ENCODE measurements at places on chromosomes 3 and 15.

DNA sequence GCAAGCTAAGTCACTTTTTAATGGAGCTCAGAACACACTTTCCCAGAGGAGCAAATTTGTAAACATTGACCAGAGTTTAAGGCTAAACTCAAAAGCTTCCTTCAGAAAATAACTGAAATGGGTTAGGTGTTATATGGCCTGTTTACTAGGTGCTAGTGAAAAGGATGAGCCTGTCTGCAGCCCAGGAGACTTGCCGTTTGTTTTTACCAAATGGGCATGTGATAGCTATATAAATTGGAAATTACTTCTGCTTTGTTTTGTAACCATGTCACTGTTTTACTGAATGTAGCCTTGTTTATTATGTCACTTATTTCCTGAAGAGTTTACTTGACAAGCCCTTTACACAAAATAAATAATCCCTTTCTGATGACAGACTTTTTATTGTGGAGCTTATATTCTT lies 109.4 kb upstream of the THSD4 start:
- DNase-seq = no peak

GRCh38 chr3:32374788-32375595 lies 16.7 kb upstream of the CMTM7 start:
- DNase-seq = peak; percentile 60

- no peak for DNase-seq
Observed at GRCh38 chr3:57752307-57752706, 3.8 kb upstream of the SLMAP start.

- DNase-seq = no peak
Observed at GRCh38 chr3:34363881-34364280, 565.5 kb downstream of the PDCD6IP start.

- DNase-seq = no peak
Observed at GRCh38 chr15:86685263-86685662, 605.6 kb downstream of the AGBL1 start.

DNA sequence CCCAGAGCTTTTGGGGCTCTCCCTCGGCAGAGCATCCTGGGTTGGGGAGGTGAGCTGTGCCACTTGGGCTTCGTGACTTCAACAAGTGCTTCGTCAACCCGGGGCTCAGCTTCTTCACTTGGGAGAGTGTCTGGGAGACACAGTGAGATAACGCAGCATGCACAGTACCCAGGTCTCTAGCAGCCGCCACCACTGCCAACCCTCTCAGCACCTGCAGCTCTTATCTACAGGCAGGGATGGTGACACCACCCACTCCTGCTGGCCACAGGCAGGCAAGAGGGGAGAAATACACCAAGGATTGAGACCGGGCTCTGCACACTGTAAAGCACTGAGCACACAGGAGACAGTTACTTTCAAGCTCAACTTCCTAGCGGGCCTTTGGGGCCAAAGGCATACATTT lies 11.6 kb downstream of the TKT start:
- no peak for DNase-seq

- DNase-seq = no peak
Observed at GRCh38 chr3:133408366-133408765, 8.5 kb downstream of the BFSP2 start.

- no peak for DNase-seq
Observed at GRCh38 chr15:41999290-42000285, 21.3 kb downstream of the PLA2G4E start.

GRCh38 chr15:64070965-64071851 lies 22.4 kb downstream of the CIAO2A start:
- DNase-seq = peak; percentile 67

DNA sequence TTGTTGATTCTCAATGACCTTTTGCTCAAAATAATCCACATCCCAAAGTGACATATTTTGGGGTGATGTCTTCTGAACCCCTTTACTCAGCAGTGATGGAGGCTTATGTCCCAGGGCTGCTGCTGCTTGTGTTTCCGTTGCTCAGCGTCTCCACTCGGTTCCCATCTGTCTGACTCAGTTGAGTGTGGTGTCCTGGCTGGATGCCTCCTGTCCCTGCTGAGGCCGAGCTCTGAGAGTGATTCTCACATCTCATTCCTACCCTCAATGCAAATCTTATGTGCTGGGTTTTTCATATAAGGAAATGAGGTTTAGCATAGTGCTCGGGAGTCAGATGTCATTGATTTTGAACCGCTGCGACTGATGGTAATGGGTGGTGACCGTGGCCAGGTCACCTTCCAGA lies 247.4 kb downstream of the GABRG3 start:
- no peak for DNase-seq

- DNase-seq = peak; percentile 79
Observed at GRCh38 chr3:12501360-12502020, 17.2 kb downstream of the TSEN2 start.

GRCh38 chr3:72212396-72212795 lies 427.4 kb upstream of the PROK2 start:
- DNase-seq = no peak

DNA sequence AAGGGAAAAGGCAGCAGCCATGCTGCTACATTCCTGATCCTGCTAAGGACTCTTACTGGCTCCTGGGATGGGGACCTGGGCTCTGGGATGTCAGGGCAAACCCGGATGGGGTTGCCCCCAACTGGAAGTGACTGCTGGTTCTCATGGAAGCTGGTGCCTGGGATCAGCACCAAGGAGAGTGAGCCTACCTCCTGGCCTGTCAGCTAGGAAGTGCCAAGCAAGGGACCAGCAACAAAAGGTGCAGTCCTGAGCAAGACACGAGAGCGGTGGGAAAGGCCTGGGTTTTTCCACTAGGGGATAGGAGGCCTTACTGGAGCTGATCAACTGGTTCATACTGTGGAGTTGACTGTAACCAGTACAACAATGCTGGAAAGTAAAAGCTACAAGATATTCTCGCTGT lies 47.9 kb upstream of the SYNM start:
- no peak for DNase-seq

GRCh38 chr3:196638861-196639482 lies 522 bp upstream of the NRROS start:
- no peak for DNase-seq

GRCh38 chr3:170421111-170421641 lies 2.5 kb downstream of the CLDN11 start:
- DNase-seq = no peak

- DNase-seq = no peak
Observed at GRCh38 chr3:85691196-85691595, 732.4 kb downstream of the CADM2 start.

- DNase-seq = no peak
Observed at GRCh38 chr3:87120881-87121280, 106.2 kb upstream of the CHMP2B start.

DNA sequence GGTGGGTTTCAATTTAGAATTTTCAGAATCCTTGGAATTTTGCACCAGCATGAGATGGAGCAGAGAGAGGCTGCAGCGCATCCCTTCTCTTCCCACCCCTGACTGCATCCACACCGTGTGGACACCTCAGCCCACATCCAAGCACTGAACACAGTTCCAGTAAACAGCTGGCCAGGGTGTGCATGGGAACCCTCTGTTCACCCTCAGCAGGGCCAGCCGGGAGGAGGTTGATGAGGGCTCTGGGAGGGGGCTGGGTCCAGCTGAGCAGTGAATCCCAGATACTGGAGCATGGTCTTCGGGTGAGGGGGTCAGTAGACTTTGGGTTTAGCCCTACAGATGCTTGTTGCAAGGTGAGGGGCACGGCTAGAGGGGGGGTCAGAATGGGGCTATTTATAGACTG lies 85.8 kb downstream of the RPLP1 start:
- DNase-seq = no peak

GRCh38 chr3:76370749-76371520 lies 585.6 kb upstream of the ZNF717 start:
- no peak for DNase-seq

GRCh38 chr3:15665510-15666150 lies 64.1 kb downstream of the BTD start:
- no peak for DNase-seq

- DNase-seq = no peak
Observed at GRCh38 chr15:81043935-81044575, 43.3 kb downstream of the TLNRD1 start.

DNA sequence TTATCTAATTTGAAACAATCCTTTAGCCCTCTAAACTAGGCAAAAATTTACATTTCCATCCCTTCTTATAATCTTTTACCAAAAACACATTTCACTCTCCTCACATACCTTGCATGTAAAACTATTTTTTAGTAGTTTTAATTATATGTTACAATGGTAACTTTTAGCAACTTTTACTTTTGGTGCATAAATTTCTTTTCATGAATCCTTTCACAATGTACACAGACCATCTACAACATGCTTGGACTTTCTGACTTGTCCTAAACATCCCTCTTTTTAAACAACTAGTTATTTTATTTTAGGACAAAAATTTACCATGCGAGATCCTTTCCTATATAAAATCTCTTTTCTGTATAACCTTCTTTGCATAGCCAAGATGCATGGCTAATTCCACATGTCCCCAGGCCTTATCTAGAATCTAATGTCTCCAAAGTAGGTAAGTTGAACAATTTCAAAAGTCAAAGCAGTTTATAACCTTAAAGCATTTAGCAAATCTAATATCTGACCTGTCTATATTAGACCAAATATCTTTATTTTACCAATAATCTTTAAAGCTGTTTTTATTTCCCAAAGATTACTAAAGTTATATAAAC lies 14.4 kb upstream of the ALDH1L1 start:
- no peak for DNase-seq

- peak; percentile 88 for DNase-seq
Observed at GRCh38 chr3:27681249-27681748, 40.8 kb downstream of the EOMES start.

- DNase-seq = peak; percentile 24
Observed at GRCh38 chr3:122533931-122534334, 19.2 kb upstream of the KPNA1 start.

GRCh38 chr3:140145528-140145927 lies 210.5 kb downstream of the CLSTN2 start:
- DNase-seq = no peak
